Progenitor cell of endocrine pancreas (in vitro differentiated cells): ENCODE measurements at places on chromosomes 7 and 10. TPM values are rescaled to one million over a fixed set of nuclear protein-coding genes. Genes with fewer than 3 reads are reported as not detected.

DNA sequence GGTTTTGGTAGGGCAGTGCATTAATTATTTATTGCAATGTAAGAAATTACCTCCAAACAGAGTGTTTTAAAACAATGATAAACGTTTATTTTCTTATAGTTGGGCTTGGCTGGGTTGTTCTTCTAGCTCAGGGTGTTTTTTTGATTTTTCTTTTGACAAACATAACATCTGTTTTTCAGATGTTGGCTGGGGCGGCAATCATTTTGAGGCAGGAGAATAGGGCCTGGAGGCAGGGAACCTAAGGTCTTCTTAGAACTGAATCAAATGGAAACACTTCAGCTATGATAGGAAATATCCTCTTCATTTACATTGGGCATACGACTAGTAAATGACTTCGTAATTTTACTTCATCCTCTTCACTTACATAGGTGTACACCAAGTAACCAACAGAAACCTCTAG lies 47.4 kb upstream of the NAMPT start:
- DNase-seq: no peak

DNA sequence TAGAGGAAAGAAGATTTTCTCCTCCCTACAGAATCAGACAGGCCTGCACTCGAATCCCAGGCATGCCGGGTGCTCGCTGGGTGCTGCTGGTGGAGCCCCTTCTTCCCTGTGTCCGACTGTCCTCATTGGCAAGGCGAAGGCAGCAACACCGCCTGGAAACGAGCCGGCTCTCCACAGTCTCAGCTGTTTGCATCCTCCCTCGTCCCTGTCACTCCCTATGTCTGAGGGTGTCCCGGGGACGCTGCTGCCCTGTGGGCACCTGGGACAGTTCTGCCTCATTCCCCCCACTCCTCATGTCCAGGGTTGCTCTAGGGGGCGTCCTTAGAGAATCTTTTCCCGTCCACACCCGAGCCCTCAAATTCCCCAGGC lies 31.6 kb upstream of the TMEM72 start:
- no peak for DNase-seq

GRCh38 chr10:3115685-3116084 lies 48.3 kb downstream of the PFKP start:
- no peak for DNase-seq

Gene OR13A1
- total RNA-seq: 0.38 TPM in 2 replicates

- no peak for DNase-seq
These were observed 21.1 kb upstream of the ABCC2 start for GRCh38 chr10:99761365-99761764.

- no peak for DNase-seq
These were observed 39.9 kb downstream of the ST8SIA6 start for GRCh38 chr10:17414484-17414883.

- no peak for DNase-seq
These were observed 5.3 kb downstream of the GUSB start for GRCh38 chr7:65976659-65977196.

Gene CHCHD1
- total RNA-seq: 36.0 and 38.8 TPM in 2 replicates

GRCh38 chr7:5689118-5689517 lies 92.3 kb downstream of the RNF216 start:
- DNase-seq: no peak

Gene EPHB6
- total RNA-seq: 24.8 and 28.8 TPM in 2 replicates

Gene BPGM
- total RNA-seq: 20.5 and 22.8 TPM in 2 replicates

DNA sequence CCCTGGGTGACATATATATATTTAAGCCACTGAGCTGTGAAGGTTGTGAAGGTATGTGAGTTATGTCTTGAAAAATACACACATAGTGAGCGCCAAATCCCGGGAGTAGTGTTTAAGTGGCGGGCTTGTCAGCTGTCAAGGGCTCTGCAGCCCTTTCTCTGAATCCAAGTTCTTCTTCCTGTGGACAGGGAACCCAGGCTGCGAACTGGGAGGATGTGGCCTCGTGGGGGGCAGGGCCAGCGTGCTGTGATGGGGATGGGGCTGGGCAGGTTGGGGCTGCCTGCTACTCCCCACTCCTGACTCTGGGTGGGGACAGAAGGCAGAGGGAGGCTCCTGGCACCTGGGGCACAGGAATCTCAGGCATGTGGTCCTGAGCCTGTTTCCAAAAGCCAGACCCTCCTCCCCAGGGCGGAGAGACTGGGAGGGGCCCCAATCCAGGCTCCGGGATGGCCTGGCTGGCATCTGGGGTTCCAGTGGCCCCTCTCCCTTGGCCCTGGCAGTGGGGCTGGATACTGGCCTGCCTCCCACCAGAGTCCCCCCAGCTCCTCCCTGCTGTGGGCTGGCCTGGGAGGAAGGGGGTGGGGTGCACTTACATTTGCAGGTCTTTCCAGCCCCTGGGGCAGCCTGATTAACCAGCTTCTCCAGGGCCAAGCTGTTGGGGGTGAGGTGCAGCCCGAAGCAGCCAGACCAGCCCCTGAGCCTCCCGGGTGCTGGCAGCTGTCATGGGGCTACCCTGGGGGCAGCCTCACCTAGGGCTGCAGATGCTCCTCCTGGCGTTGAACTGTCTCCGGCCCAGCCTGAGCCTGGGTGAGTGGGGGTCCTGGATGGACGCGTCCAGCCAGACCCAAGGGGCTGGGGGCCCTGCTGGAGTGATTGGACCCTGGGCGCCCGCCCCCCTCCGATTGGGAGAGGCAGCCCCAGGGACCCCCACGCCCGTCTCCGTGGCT lies at the start of gene UPK3B:
Gene UPK3B, plus strand, starts transcription at position 622 of the 947 bp plus-strand sequence. Its CDS starts 101 bp downstream, at position 723.
- DNase-seq: no peak

DNA sequence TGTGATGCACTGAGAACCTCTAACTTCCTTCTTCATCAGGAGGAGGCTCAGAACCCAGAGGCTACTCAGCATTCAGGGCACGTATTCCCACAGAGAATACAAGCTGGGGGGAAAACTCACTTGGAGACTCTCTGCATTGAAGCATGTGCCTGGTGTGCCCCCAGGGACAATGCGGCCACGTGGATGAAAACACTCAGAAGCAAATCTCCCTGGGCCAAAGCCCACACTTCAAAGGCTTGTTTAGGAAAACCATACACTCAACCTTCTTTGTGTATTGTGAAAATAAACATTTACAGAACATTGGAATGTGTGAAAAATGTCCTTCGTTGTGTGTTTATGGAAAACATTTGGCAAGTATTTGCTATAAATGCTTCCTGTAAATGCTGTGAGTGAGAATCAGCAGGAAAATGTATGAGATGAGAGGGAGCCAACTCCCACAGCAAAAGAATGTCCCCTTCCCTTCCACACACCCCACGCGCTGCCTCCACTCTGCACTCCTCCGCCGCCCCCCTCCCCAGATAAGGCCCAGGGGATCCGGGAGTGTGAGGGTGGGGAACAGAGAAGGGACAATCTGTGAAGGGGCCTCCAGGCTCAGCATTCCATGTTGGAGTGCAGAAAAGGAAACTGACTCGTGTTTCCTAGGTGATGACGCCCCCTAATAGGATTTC lies 339.5 kb downstream of the ELMO1 start:
- no peak for DNase-seq

- DNase-seq: no peak
These were observed 1.6 kb downstream of the HOXA13 start for GRCh38 chr7:27198138-27198841.

- no peak for DNase-seq
These were observed 10.2 kb downstream of the AKR1C4 start for GRCh38 chr10:5206799-5207198.

DNA sequence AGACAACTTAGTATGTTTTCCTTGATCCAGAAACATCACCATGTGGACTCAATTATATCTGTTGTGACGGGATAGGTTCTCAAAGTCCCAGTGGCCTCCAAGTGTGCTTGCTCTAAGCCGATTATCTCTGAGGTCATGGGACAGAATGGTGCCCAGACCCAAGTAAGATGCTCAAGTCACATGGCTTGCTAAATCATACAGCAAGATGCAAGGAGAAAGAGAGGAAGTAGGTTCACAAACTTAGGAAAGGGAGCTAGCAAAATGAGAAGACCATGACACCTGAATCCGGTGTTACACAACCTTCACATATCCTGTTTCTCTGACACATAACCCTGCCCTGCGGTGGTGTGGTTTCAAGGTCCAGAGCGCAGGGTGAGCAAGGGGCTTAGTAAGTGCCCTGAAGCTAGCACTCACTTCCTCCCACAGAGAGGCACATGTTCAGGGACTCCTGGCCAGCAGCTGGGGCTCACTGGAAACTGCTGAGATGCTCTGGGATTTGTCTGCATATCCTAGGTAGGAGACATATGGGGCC lies 590.9 kb upstream of the ANKRD30A start:
- no peak for DNase-seq

DNA sequence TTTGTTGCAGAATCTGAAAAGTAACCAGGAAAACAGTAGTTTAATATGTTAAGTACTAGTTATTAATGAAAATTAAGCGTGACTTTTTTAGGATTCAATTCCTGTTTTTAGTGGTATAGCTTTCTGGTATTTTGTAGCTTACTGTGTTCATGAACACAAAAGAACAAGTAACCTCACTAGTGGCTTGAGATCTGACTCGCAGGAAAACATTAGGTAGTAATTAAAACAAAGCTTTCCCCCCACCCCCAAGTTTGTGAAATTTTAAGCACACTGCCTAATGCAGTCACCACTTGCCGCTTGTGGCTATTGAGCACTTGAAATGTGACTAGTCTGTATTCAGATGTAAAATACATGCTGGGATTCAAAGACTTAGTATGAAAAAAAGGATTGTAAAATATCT lies 102.5 kb upstream of the RPA3 start:
- DNase-seq: no peak

Gene SPACDR
- total RNA-seq: 0.67 and 1.7 TPM in 2 replicates

GRCh38 chr10:7117806-7118674 lies 292.8 kb downstream of the SFMBT2 start:
- no peak for DNase-seq

Gene KCNH2
- total RNA-seq: 6.9 and 9.4 TPM in 2 replicates

DNA sequence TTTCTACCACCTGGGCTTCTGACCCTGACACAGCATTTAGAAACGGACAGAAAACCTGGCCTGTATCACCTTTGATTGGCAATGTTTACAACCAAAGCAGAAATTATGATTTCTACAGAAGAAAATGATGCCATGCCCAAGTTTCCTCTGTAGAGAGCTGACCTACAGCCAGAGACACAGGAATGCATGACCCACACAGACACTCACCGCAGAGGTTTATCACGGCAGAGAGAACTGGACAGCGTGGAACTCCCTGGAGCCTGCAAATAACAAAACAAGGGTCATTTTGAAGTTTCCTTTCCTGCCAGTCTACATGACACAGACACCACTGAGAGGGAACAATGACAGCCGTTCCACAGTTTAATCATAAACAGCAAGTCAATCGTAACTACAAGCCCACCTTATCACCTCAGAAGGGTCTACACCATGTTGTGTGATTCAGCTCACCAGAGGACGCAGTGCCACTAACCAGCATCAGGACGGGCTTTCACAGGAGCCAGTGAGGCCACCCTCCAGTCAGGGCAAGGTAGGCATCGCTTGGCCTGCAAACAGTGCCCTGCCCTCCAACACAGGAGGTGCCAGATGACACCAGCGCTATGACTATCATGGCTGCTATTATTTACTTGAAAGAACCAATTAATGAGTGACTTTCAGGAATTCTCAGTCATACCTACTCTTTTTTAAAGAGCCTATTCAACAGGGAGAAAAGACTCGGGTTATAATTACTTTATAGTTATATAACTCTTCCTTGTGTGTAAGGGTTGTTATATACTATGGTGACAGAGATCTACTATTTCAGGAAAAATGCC lies 139.9 kb downstream of the TNS3 start:
- no peak for DNase-seq

Gene SMNDC1
- 39.4 and 41.4 TPM in 2 replicates for total RNA-seq

Gene FKBP9
- total RNA-seq: 86.4 and 90.7 TPM in 2 replicates

Gene SLC13A1
- total RNA-seq: not detected in 2 replicates

- DNase-seq: no peak
These were observed 4.4 kb upstream of the CLIP2 start for GRCh38 chr7:74284781-74285259.

GRCh38 chr10:121092720-121093095 lies 241.5 kb downstream of the WDR11 start:
- DNase-seq: no peak

Gene MYOZ1
- 0.31 TPM in 1 of 2 replicates, not detected in the other for total RNA-seq

GRCh38 chr7:81260152-81260551 lies 341.3 kb upstream of the SEMA3C start:
- DNase-seq: no peak

DNA sequence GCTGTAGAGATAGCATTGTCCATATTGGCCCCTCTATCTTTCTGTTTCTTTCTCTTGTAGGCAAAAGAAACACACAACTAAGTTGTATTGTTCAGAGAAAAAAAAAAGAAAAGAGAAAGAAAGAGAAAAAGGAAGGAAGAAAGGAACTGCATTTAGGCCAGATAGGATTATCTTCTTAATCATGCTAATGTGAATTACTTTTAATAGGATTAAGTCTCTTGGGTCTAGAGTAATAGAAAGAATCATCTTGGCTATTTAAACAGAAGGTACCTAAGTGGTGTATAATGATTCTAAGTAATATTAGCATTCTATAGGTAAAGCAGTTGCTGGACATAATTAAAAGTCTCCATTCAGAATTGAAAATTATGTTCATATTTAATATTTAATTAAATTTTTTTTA lies 42.2 kb downstream of the GPR85 start:
- no peak for DNase-seq

DNA sequence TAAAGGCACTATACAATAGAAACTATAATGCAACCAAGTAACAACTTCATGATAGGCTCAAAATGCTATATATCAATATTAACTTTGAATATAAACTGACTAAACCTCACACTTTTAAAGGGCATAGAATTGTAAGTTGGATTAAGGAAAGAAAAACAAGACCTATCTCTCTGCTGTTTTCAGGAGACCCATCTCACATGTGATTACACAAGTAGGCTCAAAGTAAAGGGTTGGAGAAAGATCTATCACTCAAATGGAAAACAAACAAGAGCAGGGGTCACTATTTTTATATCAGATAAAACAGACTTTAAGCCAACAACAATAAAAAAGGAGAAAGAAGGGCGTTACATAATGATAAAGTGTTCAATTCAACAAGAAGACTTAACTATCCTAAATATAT lies 155.5 kb downstream of the CDK14 start:
- DNase-seq: no peak

DNA sequence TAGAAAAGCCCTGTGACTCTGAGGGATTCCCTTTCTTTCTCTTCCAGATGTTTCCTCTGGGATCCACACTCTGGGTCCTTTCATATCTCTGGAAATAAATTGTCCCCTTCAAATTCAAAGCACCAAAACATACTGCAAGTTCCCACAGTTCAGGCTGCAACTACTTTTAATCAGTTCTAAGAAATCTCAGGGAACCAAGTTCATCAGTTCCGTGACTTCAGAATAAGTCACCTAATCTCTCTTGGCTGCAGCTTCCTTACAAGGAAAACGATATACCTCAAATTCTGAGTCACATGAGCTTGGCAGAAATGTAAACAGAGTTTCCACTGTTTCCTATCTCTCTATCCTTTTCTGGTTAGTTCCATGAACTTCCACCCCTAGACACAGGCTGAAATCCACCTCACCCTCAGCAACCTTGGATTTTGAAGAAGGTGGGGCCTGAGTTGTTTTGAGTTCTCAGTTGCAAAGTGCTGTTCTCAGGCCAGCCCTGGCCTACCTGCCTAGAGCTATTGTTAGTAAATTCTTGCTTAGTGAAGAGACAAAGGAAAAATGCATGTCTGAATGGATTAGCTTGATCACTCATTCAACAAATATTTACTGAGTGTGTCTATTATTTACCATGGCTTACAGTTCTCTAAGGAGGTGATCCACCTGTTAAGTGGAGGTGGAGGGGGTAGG lies 59.3 kb upstream of the IL6 start:
- DNase-seq: no peak
